ENCODE measurements at places on chromosomes 7 and 10.

DNA sequence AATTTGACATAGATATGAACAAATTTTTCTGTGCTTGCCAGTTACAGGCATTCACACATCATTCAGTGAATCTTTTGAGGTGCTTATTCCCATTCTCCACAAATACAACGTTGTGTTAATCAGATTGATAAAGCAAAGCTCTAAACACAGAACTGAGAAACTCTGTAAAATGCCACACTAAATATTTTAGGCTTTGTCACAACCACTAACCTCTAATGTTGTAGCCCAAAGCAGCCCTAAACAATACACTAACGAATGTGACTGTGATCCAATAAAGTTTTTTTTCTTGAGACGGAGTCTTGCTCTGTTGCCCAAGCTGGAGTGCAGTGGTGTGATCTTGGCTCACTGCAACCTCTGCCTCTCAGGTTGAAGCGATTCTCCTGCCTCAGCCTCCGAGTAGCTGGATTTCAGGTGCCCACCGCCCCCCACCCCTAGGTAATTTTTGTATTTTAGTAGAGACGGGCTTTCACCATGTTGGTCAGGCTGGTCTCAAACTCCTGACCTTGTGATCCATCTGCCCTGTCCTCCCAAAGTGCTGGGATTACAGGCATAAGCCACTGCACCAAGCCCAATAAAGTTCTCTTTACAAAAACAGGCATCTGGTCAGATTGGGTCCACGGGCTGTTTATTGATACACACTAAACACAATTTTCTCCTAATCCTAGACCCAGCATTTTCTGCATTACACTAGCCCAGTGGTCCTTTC, 6.9 kb downstream of the CYCS start:
- DNase-seq = no peak

- no peak for DNase-seq
These were observed 128.0 kb downstream of the ARL4A start for GRCh38 chr7:12815426-12815825.

GRCh38 chr7:18350678-18351077, 144.9 kb upstream of the HDAC9 start:
- no peak for DNase-seq

DNA sequence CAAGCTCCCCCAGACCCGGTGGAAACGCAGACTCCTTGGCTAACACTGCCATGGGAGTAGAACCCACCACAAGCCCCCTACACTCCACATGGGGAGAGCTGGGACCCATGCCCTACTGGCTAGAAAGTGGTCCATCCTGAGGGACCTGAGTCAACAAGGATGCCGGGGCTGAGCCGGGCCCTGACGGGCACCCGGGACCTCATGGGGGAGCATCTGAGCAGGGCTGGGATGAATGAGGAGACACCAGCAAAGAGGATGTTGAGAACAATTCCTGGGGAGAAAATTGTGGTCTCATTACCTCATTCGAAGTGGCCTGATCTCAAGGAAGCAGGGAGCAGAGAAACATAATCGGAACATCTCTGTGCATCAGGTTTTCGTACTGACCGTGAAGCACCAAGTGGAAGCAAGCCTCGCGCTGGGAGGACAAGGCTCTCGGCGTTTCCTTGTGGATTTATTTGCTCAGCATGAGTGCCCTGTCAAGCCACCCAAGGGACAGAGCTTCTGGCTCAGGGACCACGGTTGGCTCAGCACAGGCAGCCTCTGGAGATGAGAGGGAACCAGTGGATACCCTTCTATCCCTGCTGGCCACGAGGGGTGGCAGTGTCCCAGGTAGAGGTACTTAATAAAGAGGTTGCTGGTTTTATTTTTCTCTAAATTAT, 132.2 kb upstream of the FAM20C start:
- DNase-seq = no peak

- DNase-seq = no peak
These were observed 290.5 kb downstream of the SORCS1 start for GRCh38 chr10:106873770-106874603.

GRCh38 chr10:68829952-68830351, 2.6 kb downstream of the STOX1 start:
- DNase-seq = no peak

DNA sequence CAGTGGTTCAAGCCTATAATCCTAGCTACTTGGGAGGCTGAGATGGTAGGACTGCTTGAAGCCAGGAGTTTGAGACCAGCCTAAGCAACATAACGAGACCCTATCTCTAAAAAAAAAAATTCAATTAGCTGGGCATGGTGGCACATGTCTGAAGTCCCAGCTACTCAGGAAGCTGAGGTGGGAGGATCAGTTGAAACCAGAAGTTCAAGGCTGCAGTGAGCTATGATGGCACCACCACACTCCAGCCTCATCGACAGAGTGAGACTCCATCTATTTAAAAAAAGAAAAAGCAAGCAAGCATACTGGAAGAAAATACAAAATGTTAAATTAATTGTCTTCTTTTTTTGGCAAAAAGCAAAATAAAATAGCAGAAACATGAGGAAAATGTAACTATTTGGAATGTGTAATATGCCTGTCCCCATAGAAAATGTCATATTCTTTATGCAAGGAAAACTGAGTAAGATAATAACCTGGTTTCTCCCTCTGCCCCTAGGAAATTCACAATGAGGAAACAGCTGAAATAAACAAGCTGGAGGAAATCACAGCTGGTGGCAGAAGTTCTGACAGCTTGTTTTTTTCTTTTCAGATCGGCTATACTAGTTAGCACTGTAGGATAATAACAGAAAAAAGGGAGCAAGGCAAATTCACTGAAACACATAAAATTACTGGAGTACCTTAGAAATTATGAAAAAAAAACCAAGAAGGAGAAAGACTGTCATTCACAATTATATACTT, 48.5 kb downstream of the HERPUD2 start:
- no peak for DNase-seq

- DNase-seq = no peak
These were observed 47.0 kb upstream of the ELMO1 start for GRCh38 chr7:37495574-37496184.

GRCh38 chr7:121505021-121505420, 108.9 kb upstream of the FAM3C start:
- no peak for DNase-seq

GRCh38 chr7:16708980-16709379, 44.6 kb upstream of the TSPAN13 start:
- no peak for DNase-seq

GRCh38 chr10:118672766-118673715, 77.6 kb upstream of the PRLHR start:
- DNase-seq = no peak

- no peak for DNase-seq
These were observed 42.7 kb downstream of the FAM53B start for GRCh38 chr10:124701435-124701834.

DNA sequence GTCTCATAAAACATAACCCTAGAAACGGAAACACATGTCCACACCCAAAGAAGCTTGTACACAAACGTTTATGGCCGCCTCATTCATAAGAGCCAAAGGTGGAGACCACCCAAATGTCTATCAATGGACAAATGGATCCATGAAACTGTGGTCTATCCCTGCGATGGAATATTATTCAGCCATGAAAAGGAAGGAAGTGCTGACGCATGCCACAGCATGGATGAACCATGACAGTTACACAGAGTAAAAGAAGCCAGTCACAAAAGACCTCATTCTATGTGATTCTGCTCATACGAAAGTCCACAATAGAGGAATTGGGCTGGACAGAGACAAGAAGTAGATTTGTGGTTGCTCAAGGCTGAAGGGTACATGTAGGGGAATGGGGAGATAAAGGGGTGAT, 10.8 kb downstream of the CHST15 start:
- DNase-seq = no peak

- DNase-seq = no peak
These were observed 299.4 kb downstream of the DNAJB9 start for GRCh38 chr7:108869070-108869469.
